ENCODE measurements at places on chromosomes 7 and 10. TPM values are rescaled to one million over a fixed set of nuclear protein-coding genes. Genes with fewer than 3 reads are reported as not detected.

Gene C10orf67
- total RNA-seq = not detected

DNA sequence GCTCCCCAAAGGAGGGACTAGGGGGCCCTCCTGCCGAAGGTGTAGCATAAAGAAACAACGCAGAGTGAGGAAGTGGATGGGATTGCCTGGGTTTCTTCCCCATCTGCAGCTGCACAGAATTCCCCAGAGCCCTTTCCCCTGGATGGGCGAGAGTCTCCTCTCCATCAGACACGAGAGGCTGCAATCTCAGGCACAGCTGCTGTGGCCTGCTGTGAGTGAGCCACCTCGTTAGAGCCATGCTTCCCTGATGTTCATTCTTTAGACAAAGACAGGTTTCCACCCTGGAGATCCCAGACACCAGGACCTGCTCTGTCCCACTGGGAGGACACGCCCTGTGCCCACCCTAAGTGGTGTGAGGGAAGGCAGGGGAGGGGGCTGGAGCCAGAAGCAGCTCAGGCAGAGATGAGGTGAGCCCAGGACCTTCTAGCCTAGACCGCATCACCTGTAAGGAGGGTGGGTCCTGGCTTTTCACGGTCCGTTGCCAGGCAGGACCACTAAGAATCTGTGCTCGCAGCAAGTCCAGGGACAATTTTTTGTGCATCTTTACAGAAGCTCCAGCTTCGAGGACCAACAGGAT lies 268.6 kb upstream of the TCERG1L start:
- no peak for DNase-seq

GRCh38 chr7:23055582-23056178 lies 41.8 kb upstream of the HYCC1 start:
- peak; percentile 47 for DNase-seq

GRCh38 chr10:31926765-31927564 lies 1.7 kb downstream of the ARHGAP12 start:
- no peak for DNase-seq

Gene ZNF467
- total RNA-seq = 5.6 TPM

GRCh38 chr10:85916994-85917573 lies 449.5 kb downstream of the GRID1 start:
- no peak for DNase-seq

GRCh38 chr7:117269417-117269816 lies 53.4 kb downstream of the WNT2 start:
- no peak for DNase-seq

Gene HABP2
- not detected for total RNA-seq

DNA sequence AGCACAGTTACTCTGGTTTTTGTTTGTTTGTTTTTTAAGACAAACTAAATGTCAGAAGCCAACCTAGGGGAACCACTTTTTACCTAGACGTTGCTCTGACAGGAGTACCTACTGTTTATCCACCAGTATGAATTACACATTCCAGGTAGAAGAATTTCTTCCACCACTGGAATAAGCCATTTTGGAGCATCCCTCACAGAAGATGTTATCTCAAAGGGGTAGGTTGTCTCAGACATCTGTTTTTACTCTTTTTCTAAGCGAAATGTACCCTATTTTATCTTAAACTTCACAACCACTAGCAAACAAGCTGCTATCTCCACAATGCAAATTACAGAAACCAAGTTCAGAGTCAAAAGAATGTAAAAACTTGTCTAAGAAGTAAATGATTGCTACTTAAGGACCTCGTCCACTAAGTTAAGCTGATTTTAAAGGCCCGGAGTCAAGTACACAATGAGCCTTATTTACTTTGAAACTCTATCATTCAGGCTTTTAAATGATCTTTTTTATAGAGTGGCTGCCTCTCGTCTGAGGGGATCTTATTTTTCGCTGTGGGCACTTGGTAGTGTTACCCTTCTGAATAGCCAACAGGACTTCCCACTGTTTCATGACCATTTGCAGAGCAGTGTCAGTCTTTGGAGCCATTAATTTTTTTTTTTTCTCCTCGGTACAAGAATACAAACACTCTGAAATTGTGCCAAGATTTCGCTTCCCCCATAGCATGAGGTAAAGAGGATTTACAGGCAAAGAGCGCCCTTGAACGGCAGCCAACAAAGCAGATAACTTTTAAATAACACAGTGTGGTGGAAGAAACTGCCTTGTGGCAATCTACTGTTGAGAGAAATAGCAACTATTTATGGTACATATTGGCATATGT lies 15.7 kb upstream of the ARMC3 start:
- peak; percentile 17 for DNase-seq

GRCh38 chr10:85609509-85609908 lies 757.1 kb downstream of the GRID1 start:
- DNase-seq = no peak

GRCh38 chr10:94583124-94583523 lies 37.5 kb downstream of the HELLS start:
- DNase-seq = no peak

- DNase-seq = no peak
Observed at GRCh38 chr10:94859086-94859485, 79.4 kb upstream of the CYP2C9 start.

- DNase-seq = no peak
Observed at GRCh38 chr10:101032637-101033224, 1.7 kb downstream of the SFXN3 start.
